ENCODE measurements at places on chromosomes 16 and 17.

- no peak for DNase-seq
Measured at GRCh38 chr16:8708536-8708935, 34.1 kb downstream of the ABAT start.

DNA sequence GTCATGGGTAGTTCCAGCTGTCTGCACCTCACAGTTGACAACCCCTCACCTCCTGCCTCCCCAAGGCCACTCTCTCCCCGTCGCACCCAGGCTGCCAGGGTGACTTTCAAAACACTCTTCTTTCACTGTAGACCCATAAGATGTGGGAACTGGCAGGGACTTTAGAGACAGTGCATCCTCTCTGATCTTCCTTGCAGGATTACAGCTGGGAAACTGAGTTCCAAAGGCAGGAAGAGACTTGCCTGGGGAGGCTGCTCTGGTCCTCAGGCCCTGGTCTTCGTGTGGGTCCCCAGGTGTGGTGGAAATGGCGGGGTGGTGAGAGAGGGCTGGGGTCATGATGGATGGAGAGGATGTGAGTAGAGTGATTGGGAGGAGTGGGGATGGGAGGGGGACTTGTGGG, 21.9 kb upstream of the NKD1 start:
- DNase-seq: no peak

GRCh38 chr16:64148356-64148755, 973.5 kb downstream of the CDH11 start:
- DNase-seq: no peak

- DNase-seq: peak; percentile 71
Measured at GRCh38 chr16:68084504-68085258, 489 bp upstream of the NFATC3 start.

- no peak for DNase-seq
Measured at GRCh38 chr17:79737922-79738578, 7.3 kb downstream of the ENPP7 start.

DNA sequence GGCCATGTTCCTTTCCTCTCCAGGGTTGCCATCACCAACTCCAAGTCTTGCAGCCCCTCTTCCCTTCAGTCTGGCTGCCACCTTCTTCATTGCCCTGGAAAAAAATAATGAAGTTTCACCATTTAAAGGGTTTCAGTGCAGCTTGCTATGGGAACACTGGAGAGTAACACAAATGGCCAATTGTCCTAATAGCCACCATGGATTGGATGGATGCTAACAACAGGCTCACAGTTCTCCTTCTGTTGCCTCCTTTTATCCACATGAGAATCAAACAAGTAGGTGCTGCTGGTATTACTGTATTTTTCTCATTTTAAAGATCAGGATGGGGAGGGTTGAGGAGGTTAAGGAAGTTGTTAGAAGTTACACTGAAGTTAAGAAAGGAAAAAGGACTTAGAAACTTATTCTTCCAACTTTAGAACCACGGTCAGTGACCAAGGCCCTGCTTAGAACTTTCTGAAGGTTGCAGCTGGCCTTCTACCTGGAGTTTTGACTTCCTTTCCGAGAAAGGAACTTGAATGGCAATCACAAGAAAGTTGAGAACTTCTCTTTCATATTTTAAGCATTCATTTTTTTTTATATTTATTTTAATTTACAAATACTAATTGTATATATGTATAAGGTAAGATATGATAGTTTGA, 198.0 kb upstream of the MAF start:
- DNase-seq: no peak

DNA sequence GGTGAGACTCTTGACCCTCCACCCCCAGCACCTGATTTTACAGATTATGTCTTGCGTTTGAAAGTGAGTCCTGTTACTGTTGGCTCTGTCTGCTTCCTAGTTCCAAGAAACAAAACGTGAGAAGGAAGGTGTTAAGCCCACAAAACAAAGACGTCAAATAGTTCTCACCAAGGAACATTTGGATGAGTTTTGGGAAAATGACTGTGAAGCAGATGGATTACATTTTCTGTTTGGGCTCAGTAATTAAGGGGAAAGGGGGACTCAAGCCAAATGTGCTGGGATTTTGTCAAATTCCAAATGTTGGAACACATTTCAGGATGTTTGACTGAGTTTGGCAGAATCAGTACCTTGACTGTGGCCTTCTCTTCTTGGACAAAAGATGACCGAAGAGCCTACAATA, 71.2 kb downstream of the PCTP start:
- DNase-seq: no peak

DNA sequence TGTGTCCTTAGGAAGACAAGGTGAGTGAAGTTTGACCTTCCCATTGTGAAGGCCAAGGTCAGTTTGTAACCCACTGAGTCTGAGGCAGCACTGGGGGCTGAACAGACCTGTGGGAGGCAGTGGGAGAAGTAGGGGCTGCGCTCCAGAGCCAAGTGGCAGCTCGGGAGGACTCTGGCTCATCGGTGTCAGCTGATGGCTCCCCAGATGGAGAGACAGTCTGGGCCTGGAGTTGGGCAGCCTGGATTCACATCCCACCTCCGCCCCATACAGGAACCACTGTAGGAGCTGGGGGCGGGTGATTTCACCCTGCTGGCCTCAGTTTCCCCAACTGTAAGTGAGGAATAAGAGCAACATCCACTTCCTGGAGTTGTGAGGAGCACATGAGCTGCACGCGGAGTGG, 128.4 kb downstream of the FOXL1 start:
- no peak for DNase-seq

GRCh38 chr17:47633996-47634395, 15.7 kb upstream of the KPNB1 start:
- DNase-seq: no peak

DNA sequence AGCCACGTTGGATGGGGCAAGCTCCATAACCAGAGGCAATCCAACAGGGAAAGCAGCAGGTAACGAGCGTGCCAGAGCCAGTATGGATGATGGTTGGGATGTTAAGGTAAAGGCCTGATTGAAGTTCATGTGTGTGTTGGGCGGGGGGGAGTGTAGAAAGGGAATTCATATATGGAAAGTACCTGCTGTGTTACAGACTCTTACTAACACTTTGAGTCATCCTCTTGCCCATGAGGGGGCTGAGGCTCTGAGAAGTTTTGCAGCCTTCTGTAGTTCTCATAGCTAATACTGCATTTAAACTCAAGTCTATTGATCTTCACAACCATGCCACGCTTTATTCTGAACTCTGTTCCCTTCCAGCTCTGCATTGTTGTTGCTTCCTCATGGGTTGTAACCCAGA, 28.5 kb downstream of the SYCE1L start:
- no peak for DNase-seq

DNA sequence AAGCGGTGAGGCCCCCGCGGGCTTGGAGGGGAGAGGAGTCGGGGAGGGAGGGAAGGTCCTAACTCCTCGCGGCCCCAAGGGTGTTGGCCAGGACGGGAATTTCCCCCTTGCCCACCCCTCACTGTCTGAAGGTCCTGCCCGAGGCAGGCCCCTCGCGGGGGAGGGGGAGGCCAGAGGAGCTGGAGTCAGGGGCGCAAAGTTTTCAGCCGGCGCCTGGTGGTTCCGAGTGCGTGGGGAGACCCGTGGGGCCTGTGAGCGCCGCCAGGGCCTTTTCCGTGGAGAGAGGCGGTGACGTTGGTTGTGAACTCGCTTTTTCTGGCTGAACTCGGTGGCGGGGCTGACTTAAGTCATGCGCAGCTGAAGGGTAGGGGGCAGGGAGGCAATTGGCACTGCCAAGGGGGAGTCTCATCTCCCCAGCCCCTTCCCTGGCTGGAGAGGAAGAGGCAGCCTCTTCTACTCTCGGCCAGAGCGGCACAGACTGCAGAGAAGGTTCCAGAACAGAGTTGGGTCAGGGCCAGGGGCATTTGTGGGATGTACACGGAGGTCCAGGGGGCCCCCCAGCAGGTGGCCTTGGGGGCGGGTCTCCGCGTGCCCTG, 1.5 kb downstream of the CACNA1H start:
- no peak for DNase-seq

GRCh38 chr17:14525551-14526455, 224.9 kb downstream of the HS3ST3B1 start:
- DNase-seq: no peak

DNA sequence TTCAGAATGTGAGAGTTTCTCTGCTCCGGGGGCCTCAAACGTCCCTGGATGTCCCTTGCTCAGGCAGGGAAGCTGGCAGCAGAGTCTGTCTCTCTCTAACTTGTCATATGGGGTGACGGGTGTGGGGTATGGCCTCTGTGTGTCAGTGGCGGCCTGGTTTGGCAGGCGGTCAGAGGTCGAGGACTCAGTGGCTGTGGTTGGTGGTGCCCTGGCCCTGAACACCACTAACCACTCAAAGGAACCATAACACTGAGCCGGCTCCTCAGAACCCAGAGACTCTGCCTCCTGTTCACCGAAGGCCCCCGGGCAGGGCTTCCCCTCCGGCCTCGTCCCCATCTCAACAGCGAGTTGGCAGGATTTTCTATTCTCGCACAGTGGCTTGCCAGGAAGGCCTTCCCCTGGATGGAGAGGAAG, 677 bp downstream of the P2RX1 start:
- DNase-seq: no peak

DNA sequence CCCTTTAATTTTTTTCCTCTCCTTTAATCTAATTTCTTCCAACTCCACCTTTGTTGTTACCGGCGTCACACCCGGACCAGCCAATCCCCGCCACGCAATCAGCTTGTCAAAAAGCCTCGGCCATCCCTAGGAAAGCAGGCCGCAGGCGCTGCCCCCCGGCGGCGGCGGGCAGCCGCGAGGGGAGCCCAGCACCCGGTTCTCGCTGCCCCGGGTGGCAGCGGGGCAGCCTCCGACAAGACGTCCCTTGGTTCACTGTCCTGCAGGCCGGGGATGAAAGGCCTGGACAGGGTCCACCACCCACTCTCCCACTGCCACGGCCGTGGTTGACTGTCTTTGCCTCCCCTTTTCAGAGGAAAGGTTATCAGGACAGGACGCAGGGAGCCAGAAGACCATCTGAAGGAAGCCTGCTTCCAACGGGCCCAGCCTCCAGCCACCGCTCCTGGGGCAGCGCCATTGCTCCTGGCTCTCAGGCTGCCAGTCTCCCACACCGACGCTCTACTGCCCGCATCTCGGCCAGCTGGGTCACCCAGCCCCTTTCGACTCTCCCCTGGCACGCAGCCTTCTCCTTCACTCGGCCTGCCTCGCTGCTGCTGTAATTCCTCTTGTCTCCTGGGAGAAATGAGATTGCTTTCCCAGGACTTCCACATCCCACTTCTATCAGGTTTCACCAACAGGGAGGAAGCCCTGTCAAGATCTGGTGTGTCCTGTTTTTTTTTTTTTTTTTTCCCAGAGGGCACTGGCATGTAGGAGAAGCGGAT, 2.8 kb upstream of the UBTF start:
- DNase-seq: no peak

GRCh38 chr16:53865494-53865863, 161.5 kb downstream of the FTO start:
- peak; percentile 32 for DNase-seq

GRCh38 chr17:51046514-51047384, 73.9 kb downstream of the SPAG9 start:
- no peak for DNase-seq

GRCh38 chr17:57477522-57478362, 221.4 kb downstream of the MSI2 start:
- DNase-seq: no peak

GRCh38 chr17:29930409-29931010, 482 bp upstream of the SSH2 start:
- no peak for DNase-seq

DNA sequence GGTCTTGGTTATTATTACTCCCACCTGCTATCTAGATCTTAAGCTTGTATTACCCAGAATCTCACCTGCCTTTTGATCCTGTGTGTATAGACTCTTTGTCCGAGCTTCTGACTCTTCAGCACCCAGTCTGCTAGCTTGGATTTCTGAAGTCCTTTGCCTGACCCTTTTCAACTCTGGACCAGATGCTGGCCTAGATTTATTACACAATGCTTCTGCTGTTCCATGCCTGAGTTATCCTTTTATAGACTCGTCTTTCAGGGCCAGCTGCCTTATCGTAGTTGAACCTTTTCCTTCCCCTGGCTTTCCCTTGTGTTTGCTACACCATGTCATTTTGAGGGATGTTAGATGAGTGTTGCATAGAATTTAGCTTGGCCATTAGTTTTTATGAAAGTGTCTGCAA, 32.6 kb downstream of the RHOT1 start:
- DNase-seq: no peak

GRCh38 chr17:40038882-40039513, 15.2 kb downstream of the MED24 start:
- DNase-seq: no peak

DNA sequence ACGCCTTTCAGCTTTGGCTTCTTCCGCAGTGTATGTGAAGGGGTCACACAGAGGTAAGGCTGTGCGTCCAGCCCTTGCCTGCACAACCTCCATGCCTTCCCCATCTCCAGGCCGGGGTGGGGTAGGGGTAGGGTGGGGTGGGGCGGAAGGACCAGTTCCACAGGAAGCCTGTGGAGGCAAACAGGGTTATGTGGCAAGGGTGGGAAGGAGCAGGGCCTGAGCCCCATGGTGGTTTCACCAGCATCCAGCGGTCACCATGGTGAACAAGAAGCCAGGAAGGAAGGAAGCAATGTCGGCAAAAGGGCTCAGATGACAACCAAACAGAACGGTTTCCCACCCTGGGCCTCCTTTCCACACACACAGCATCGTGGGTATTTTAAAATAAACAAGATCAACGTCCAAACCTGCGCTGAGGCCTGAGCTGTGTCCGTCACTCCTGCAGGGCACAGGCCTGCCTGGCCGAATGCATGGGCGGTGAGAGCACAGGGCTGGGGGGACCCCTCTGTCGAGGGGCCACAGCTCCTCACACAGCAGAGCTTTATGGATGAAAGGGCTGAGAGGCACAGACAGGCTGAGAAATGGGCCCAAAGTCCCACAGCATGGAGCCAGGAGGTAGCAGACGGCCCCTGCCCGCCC, 80.5 kb downstream of the ZNF778 start:
- DNase-seq: no peak

GRCh38 chr17:42623732-42624596, 14.5 kb downstream of the TUBG1 start:
- no peak for DNase-seq

- DNase-seq: no peak
Measured at GRCh38 chr17:66945147-66945835, 19.2 kb upstream of the CACNG4 start.

DNA sequence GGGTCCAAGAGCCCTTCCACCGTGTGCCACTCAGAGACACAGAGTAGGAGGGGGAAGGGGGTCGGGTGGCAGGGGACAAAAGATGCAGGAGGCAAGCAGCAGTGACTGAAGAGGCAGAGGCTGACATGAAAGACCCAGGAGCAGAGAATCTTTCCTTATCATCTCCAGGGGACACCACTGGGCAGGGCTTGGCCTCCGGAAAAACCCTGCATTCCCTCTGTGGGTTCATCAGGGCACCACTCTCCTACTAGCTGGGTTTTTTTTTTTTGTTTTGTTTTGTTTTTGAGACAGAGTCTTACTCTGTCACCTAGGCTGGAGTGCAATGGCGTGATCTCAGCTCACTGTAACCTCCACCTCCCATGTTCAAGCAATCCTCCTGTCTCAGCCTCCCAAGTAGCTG, 2.1 kb upstream of the STX4 start:
- DNase-seq: no peak

DNA sequence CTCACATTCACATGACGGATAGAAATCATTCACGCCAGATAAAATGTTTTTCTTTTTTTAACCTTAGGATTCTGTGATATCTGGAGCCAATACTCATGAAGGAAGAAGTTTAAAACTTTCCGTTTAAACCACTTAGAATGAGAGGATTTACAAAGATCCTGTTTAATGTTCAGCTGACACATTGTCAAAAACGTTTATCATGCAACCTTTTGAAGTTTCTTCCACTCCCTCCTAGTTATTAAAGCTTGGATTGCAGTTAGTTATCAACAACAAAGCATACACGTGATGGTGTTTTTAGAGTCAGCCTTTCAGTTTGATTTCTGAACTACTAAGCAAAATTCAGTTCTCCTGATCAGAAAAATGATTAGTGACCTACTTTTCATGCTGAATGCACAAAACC, 143.3 kb upstream of the AXIN2 start:
- no peak for DNase-seq

GRCh38 chr16:17759451-17760390, 289.0 kb upstream of the XYLT1 start:
- no peak for DNase-seq

Measured in GM12878 (cell line).